Natural killer cell treated with Interleukin-12 subunit alpha and Interleukin-12 subunit beta and Interleukin-15 and Interleukin-18, amount 100 ng/mL, for 72 hours (primary cell): ENCODE measurements at places on chromosomes 2 and 18. TPM values are rescaled to one million over a fixed set of nuclear protein-coding genes. Genes with fewer than 3 reads are reported as not detected.

The IL37 gene
- not detected for total RNA-seq

GRCh38 chr2:48694149-48694548, 61.4 kb downstream of the LHCGR start:
- DNase-seq, result no peak

DNA sequence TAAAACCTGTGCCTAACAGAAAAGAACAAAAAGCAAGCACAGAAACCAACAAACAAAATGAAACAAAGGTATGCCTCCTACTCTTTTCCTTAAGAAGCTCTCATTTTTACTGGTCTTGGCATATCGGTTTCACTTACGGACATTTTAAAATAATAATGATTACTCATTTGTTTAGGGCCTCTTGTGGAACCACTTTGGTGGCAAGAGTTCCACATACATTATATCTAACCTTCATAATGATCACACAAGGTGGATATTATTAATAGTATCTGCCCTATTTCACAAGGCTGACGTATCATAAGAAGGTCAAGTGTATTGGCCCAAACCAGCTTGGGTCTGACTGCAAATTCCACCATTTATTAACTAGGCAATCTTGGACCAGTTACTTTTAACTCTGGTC, 304.7 kb downstream of the TCF4 start:
- no peak for DNase-seq

DNA sequence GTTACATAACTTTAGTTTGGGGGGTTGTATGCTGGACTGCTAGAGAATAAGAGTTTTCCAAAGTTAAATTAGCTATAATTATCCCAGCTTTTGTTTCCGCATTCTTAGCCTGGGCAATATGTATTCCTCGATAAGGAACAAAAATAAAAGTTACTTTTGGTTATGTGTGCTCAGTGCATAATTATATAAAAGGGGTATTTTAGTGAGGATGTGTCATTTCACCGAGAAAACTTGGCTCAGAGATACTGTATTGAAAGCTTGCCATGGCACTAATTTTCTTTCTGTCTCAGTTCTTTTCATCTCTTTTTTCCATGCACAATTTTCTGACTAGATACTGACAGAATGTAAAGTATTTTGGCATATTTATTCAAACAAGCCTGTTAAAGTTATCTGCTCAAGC, 28.2 kb downstream of the ARHGAP15 start:
- no peak for DNase-seq

DNA sequence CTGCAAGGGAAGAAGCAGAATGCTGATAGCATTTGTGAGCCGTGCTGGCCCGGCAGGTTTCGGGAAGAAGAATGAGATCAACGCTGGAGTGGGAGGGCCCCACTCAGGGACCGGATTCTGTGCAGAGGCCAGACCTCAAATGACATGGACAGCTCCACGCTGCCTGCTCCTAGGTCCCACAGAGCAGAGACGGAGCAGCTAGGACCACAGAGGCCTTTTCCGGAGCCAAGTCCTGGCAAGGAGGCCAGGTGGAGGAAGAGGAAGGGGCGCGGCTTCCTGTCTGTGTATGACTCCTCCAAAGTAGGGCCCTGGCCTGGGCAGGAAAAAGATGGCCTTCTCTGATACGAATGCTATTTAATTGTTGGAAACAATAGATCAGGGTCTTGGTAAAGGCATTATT, 139.9 kb downstream of the LRRC30 start:
- DNase-seq, result no peak

DNA sequence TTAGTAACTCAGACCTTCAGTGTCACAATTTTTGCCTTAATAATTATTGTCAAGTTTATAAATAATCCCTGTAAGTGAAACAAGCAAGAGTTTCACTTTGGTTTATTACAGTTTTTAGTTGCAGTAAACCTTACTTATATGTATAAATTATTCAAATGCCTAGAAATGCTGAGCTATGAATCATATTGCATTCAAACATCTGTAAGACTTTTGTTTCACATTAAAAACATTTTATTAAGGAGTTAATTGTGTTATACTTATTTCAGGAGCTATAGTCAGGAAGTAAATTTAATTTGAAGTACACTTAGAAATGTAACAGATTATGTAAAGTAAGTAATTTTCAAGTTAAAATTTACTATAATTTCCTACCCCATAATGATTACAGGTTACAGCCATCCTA, 3.9 kb upstream of the ETAA1 start:
- no peak for DNase-seq

- peak; percentile 95 for DNase-seq
Measured at GRCh38 chr2:65436169-65436823, 3.9 kb upstream of the SPRED2 start.

The SP5 gene
- not detected for total RNA-seq

- no peak for DNase-seq
Measured at GRCh38 chr18:40608226-40608625, 1346.8 kb upstream of the PIK3C3 start.
